ENCODE measurements at places on chromosomes 5 and 9.

- no peak for DNase-seq
These were observed 444.8 kb downstream of the BNC2 start for GRCh38 chr9:16425562-16426231.

DNA sequence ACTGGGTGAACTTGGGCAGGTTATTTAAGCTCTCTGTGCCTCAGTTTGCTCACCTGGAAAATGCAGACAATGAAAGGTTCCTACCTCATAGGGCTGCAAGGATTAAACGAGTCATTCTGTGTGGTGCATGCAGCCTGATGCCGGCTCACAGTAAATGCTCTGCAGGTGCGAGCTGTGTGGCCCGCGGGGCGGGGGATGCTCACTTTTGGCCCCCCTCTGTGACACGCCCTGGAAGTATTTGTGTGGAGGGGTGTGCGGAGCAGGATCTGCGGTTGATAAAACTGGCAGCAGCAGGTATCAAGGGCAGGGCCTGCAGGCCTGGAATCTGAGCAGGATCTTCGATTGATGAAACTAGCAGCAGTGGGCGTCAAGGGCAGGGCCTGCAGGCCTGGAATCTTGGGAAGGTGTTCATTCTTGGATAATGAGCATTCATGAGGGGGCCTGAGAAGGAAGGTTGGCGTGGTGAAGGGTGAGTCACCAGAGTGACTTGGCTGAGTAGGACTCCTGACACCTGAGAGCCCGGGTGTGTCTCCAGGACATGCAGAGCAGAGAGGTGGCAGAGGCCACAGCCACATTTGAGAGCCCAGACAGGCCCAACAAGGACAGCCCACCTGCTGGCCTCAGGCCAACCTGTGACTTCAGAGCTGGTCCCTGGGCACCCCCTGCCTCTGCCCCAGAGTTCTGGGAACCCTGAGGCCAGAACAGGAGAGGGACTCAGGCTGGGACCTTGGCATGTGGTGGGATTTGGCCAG is 11.9 kb downstream of the UNC5A start:
- no peak for DNase-seq

DNA sequence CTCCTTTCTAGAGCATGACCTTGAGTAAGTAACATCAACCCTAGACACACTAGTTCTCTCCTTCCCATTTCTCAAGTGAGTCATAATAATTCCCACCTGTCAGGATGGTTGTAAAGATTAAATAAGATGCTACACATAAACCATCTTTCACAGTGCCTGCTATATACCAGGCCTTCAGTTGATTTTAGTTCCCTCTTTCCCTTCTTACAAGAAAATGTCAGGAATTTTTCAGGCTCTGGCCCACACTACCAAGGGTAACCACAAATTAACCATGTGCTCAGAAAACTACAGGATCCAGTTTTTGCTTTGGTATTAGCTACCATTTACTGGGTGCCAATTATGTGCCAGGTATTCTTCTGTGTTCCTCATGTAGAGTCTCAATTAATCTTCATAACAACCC is 42.7 kb upstream of the RARS1 start:
- DNase-seq = no peak

DNA sequence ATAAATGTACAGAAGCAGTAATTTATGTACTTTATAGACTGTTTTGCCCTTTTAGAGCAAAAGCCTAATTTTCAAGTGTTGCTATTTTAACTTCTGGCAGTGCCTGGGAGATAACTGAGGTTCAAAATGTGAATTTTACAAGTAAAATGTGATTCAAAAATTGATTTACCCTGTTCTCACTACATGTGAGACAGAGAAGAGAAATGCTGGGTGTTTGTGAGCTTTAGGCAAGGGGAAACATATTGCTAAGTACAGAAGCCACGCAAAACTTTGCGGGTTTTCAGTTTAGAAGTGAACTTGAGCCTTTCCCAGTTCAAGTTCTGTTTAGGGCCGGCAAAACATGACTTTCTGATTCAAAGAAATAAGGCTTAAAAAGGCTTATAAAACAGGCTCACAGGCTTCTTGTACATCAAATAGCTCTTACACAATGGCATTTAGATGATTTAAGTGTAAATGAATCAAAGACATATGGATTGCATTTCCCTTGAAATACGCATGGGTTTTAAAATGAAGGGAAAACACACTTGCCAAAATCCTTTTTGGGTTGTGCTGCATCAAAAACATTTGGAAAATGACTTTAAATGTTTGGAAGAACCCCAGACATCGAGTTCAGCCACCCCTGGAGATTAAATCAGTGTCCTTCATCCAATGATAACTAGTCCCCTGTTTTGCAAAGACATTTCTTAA is 370.8 kb upstream of the MEF2C start:
- no peak for DNase-seq

DNA sequence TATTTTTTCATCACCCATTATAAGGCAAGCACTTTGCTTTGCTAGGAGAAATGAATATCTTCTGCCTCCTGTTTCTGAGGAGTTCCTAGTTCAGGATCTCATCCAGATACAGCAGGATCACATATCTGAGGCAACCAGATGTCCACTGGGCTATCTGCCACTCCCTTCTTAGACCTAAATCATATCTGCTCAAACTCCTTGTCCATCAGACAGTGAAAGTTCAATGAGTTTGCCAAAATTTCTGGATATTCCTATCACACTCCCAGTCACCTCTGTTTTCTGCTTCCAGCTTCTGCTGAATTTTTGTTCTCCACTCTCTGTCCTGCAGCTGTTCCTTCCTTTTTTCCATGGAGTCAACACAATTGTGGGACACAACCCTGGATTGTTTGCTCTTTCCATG is 54.2 kb upstream of the BASP1 start:
- no peak for DNase-seq

DNA sequence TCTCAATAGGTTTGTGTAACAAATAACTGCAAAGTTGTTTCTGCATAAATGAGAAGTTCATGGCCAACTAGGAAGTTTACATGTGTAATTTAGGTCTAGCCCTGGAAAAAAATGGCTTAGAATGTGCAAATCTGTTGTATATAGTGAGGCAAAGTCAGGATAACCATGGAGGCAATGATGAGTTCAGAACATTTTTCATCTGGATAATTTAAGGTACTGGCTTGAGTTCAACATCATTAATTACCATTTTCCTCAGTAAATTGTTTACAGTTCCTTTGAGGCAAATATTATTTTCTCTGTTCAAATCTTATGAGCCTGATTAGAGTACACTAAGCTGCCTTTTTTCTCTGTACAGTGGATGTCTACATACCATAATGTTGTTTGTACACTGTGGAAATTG is 1259.0 kb upstream of the NUDT12 start:
- no peak for DNase-seq

DNA sequence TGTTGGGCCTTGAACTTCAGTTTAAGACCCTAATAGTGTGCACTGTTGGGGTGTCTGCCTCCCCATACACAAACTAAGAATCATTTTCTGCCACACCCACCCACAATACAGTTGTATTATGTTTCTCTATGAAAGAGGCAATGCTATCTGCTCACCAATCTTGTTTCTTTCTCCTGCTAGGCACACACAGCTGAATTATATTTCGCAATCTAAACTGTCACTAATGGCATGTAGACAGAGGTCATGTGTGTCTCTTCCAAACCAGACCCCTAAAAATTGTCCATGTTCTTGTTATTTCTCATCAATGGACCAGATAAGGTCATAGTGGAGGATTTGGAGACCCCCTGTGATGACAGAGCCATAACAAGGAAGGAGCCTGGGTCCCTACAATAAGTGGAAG is 57.3 kb downstream of the RIGI start:
- DNase-seq = no peak

- DNase-seq = no peak
These were observed 198.9 kb downstream of the NXNL2 start for GRCh38 chr9:88733651-88734421.

- no peak for DNase-seq
These were observed 410.6 kb downstream of the PSAT1 start for GRCh38 chr9:78707481-78707991.

DNA sequence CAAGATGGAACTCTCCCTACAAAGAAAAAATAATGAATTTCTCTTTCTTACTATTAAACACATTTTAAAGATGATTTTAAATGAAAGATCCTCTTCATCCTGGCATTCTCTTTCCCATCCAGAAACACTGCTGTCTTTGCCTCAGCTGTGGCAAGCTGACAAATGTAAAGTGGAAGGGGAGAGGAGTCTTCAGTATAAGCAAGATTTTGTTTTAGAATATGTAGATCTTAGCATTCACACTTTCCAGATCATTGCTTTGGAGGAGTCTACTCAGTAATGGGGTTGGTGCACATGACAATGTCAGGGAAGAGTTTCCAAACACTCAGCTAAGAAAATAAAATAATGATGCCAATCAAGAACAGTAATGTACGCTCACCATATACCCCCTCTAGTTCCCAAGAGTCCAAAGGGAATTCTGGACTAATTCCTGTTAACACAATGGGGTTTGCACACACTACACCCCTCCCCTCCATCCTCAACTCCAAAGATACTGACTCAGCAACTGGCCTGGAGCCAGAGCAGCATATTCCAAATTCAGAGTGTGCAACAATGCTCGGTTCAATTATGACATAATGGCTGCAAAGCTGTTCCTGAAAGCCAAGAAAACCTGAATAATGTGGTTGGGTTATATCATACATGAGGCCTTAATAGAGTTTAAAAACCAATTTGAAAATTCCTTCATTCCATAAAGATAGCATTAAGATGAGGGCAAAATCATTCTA is 4.6 kb downstream of the C5orf63 start:
- DNase-seq = no peak

DNA sequence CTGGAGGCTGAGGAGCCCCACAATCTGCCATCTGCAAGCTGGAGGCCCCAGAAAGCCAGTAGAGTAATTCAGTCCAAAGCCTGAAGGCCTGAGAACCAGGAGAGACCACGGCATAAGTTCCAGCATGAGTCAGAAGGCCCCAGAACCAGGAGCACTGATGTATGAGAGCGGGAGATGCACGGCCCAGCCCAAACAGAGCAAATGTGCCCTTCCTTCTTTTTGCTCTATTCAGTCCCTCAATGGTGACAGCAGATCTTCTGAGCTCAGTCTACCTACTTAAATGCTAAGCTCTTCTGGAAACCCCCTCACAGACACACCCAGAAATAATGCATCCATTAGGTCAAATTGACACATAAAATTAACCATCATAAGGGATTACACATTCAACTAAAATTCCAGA is 277.6 kb downstream of the ATPSCKMT start:
- no peak for DNase-seq

DNA sequence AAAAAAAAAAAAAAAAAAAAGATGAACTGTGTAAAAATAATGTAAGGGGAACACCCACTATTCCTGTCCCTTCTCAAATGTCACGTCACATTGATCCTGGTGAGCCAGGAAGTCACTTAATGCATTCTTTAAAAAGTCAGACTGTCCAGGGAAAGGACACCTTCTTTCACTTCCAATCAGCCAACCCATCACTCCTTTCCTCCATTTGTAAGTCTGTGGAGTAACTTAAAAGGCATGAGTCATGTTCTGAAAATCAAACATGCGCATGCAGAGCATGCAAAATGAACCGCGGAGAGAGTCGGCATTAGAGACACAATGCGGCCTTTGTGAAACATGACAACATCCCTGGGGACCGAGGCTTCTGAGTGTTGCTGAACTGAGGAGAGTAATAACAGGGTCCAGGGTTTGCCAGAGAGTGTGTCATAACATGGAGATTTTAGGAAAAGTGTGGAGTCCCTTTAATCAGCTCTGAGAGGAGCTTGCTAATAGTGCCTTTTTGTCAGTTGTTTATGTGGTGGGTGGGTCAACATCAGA is 77.6 kb upstream of the SEMA6A start:
- peak; percentile 87 for DNase-seq

DNA sequence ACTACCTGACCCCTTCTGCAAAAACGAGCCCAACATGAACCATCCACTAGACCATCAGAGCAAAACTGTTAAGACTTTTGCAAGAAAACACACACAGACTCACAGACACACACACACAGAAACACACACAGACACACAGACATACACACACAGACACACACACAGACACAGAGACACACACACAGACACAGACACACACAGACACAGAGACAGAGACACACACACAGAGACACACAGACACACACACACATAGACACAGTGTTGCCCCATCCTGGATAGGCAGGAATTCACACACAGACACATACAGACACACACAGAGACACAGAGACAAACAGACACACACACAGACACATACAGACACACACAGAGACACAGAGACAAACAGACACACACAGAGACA is 52.5 kb downstream of the NACC2 start:
- DNase-seq = no peak

DNA sequence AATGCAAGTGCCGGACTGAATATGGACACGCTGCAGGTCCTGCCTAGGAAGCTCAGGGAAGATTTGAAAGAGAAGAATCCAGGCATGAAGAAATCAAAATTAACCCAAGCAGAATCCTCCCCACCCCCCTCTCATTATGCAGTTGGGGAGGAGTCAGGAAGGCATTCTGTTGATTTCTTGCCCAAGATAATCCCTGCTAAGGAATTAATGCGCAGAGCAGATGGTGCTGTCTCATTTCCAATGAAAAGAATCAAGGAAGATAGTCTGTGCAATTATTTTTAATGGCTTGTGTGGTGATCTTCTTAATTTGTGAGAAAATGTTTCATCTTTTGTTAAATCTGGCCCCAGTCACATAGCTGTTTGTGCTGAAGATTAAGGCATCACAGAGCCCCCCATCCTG is 145.0 kb downstream of the ZNF462 start:
- no peak for DNase-seq

DNA sequence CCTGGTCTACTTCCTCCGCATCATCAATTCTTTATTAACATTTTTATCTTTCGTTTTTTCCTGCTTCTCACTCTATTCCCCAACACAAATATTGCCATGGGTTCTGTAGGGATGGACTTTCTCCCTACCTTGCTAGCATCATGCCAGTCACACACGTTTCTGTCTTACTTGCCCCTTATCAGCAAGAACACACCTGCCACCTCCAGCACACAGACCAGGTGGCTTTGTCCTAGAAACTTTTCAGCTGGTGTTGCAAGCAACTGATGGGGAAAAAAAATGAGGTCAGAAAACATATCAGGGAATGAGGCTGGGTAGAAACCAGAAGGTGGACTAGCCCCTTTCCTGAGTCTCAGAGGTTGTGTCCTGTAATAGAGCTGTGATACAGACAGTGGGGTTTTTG is 5.8 kb downstream of the SH3RF2 start:
- DNase-seq = no peak

- DNase-seq = no peak
These were observed 56.8 kb downstream of the PUM3 start for GRCh38 chr9:2787065-2787464.

GRCh38 chr5:56569566-56569965 is 245.8 kb upstream of the MAP3K1 start:
- no peak for DNase-seq

DNA sequence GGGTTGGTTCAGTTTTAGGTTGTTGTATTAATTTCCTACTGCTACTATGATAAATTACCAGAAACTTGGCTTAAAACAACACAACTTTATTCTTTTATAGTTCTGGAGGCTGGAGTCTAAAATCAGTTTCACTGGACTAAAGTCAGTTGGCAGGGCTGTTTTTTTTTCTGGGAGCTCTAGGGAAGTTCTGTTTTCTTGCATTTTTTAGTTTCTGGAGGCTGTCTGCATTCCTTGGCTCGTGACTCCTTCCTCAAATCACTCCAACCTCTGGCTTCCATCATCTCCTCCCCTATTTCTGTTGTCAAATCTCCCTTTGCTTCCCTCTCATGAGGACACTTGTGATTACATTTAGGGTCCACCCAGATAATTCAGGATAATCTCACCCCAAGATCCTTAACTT is 51.3 kb upstream of the SUB1 start:
- no peak for DNase-seq

- DNase-seq = no peak
These were observed 297.2 kb downstream of the MED10 start for GRCh38 chr5:6080930-6081726.

- no peak for DNase-seq
These were observed 18.8 kb upstream of the ANKRD33B start for GRCh38 chr5:10545084-10545483.

GRCh38 chr9:97319395-97319794 is 11.9 kb downstream of the CCDC180 start:
- no peak for DNase-seq
